T-helper 1 cell treated with Interleukin-12 subunit alpha and Interleukin-12 subunit beta and Interleukin-4 antibody, amounts not matched to agents 30 ng/mL and 1 ng/mL, for 36 hours (primary cell): ENCODE measurements at places on chromosomes 4 and X. TPM values are rescaled to one million over a fixed set of nuclear protein-coding genes. Genes with fewer than 3 reads are reported as not detected.

Gene ZFYVE28
- total RNA-seq, result 21.2 and 21.6 TPM in 2 replicates

Gene TMPRSS11B
- total RNA-seq, result not detected in 2 replicates

Gene GSTCD
- 9.5 and 11.3 TPM in 2 replicates for total RNA-seq

Gene CLNK
- not detected in 2 replicates for total RNA-seq

Gene ITM2A
- total RNA-seq, result 131 and 140 TPM in 2 replicates

Gene DMP1
- not detected in 2 replicates for total RNA-seq

Gene KLHL34
- 0.51 and 0.68 TPM in 2 replicates for total RNA-seq

Gene CXCL3
- total RNA-seq, result 0.12 TPM in 1 of 2 replicates, not detected in the other

Gene BEND4
- 0.34 and 0.37 TPM in 2 replicates for total RNA-seq

Gene FAM236D
- total RNA-seq, result not detected in 2 replicates

Gene ARX
- not detected in 2 replicates for total RNA-seq

Gene CLDN22
- not detected in 2 replicates for total RNA-seq

Gene CACNA1F
- total RNA-seq, result 0.22 TPM in 2 replicates

Gene RADX
- total RNA-seq, result 5.4 and 7.5 TPM in 2 replicates
